ENCODE measurements at places on chromosomes 12 and 14. TPM values are rescaled to one million over a fixed set of nuclear protein-coding genes. Genes with fewer than 3 reads are reported as not detected.

- H3K36me3 ChIP-seq, result no peaks in the 10 kb centered on the region
- no peaks in the 10 kb centered on the region for H3K4me1 ChIP-seq
- DNase-seq, result no peak
- H3K4me3 ChIP-seq, result no peak overlapping the region
- H3K27ac ChIP-seq, result no peak overlapping the region
These were observed 191.6 kb downstream of the DICER1 start for GRCh38 chr14:94965551-94966313.

DNA sequence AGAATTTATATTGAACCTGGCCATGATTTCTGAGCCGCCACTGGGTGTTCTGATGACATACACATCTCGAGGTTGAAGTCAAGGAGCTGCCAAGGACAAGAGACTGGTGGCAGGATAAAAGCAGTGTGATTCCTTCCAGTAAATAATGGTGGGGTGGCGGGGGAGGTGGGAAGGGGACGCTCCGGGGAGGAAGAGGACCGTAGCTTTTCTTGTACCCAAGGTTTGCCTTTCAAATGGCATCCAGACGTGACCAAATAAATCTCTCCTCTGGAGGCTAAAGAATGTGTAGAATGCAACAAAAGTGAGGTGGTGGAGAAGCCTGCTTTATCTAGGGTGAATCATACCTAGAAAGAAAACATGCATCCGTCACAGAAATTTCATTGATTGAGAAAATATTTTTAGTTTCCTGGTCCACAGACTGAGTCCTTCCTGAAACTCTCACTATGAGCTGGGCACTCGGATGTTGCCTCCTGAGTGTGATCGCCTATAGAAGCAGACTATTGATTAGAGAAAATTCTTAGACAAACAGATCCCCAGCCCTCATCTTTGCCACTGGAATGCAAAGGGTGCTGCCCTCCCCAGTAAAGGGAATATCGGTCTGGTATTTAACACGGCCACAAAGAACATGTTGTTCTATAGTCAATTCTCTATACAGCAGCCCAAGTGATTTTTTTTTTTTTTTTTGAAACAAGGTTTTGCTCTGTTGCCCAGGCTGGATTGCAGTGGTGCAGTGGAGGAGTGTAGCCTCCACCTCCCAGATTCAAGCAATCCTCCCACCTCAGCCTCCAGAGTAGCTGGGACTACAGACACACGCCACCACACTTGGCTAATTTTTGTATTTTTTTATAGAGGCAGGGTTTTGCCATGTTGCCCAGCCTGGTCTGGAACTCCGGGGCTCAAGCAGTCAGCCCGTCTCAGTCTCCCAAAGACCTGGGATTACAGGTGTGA lies 112.1 kb downstream of the DPF3 start:
- H3K36me3 ChIP-seq, result peaks cover 2% of the 10 kb centered on the region
- H3K4me3 ChIP-seq, result no peak overlapping the region
- peaks cover 2% of the 10 kb centered on the region for H3K27me3 ChIP-seq
- H3K27ac ChIP-seq, result no peak overlapping the region
- no peak for DNase-seq
- H3K4me1 ChIP-seq, result peaks cover 5% of the 10 kb centered on the region

DNA sequence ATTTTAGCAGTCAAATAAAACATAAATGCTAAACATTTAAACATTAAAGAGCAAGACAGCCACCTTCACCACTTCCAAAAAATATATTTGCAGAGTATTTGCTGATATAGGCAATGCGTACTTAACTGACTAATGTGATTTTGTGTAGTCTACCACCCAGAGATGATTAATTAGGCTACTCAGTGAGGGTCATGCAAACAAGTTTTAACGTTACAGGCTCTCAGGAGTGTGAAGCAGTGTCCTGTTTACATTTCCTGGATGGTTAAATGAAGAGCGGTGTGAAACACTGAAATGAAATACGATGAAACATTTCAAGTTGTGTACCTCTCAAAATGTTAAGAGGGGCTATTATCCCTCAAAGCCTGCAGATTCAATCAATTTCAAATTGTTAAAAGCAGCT lies 165.8 kb upstream of the LRIG3 start:
- DNase-seq, result no peak
- no peak overlapping the region for H3K27ac ChIP-seq

DNA sequence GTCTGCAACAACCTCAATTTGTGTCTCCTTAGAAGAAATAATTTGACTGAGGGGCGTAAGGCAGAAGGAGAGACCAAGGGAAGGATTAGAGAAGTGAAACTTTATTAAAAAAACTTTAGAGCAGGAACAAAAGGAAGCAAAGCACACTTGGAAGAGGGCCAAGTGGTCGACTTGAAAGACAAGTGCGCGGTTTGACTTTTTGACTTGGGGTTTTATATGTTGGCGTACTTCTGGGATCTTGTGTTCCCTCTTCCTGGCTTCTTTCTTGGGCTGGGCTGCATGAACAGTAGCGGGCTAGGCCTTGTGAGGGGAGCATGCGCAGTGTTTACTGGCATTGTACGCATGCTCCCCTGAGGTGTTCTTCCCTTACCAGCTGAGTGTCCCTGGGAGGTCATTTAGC lies 369.3 kb upstream of the DCN start:
- no peak for DNase-seq
- no peaks in the 10 kb centered on the region for H3K4me1 ChIP-seq
- H3K4me3 ChIP-seq, result no peak overlapping the region
- H3K27me3 ChIP-seq, result no peaks in the 10 kb centered on the region
- H3K36me3 ChIP-seq, result peaks cover 2% of the 10 kb centered on the region
- H3K27ac ChIP-seq, result no peak overlapping the region

DNA sequence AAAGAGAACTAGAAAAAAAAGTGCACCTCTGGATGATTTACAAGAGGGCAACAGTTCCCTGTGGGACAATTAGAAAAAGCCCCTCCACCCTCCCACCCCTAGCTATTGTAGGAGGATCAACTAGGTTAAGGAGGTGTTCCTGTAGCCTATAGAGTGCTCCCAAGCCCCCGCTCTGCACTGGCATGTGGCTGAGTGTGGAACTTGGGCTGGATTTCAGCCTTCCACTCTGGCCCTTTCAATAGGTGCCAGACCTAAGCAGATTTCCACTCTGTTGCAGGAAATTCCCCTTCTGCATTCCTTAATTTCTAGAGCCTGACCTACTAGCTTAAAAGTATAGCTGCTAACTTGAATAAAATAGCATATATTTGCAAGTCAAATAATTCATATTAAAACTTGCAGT lies 2.8 kb downstream of the NFATC4 start:
- H3K36me3 ChIP-seq, result no peaks in the 10 kb centered on the region
- H3K4me3 ChIP-seq, result no peak overlapping the region
- no peak overlapping the region for H3K27ac ChIP-seq
- no peak for DNase-seq
- peaks cover 27% of the 10 kb centered on the region for H3K27me3 ChIP-seq
- H3K4me1 ChIP-seq, result peaks cover 22% of the 10 kb centered on the region

- H3K36me3 ChIP-seq, result no peaks in the 10 kb centered on the region
- H3K4me3 ChIP-seq, result no peak overlapping the region
- H3K27ac ChIP-seq, result no peak overlapping the region
- H3K27me3 ChIP-seq, result peaks cover 2% of the 10 kb centered on the region
These were observed 49.4 kb upstream of the TMCC3 start for GRCh38 chr12:94699801-94700200.

GRCh38 chr14:95685978-95686922 lies at the start of gene TCL1B:
TSS of gene TCL1B (plus strand) at chr14:95686426. CDS start at chr14:95686468, 42 bp downstream.
- peaks cover 12% of the 10 kb centered on the region for H3K27me3 ChIP-seq
- H3K36me3 ChIP-seq, result no peaks in the 10 kb centered on the region
- no peak within 1 kb of the TSS for H3K4me3 ChIP-seq
- H3K27ac ChIP-seq, result no peak within 1 kb of the TSS
- no peaks in the 10 kb centered on the region for H3K4me1 ChIP-seq
- no peak for DNase-seq

GRCh38 chr12:124834822-124835221 lies 28.8 kb downstream of the SCARB1 start:
- no peaks in the 10 kb centered on the region for H3K4me1 ChIP-seq
- H3K36me3 ChIP-seq, result no peaks in the 10 kb centered on the region

TOX4 gene
- total RNA-seq, result 85.6 TPM

KNTC1 gene
- total RNA-seq, result 175 TPM

KCNH3 gene
- 3.3 TPM for total RNA-seq

Data from activated CD4-positive, alpha-beta T cell treated with anti-CD3 and anti-CD28 coated beads for 36 hours (primary cell).